ENCODE measurements at places on chromosomes 4 and X. TPM values are rescaled to one million over a fixed set of nuclear protein-coding genes. Genes with fewer than 3 reads are reported as not detected.

SLC10A7 gene
- 8.6 TPM for total RNA-seq

CTSO gene
- total RNA-seq, result 5.7 TPM

GLRA3 gene
- 6.1 TPM for total RNA-seq

HSD17B13 gene
- under 0.01 TPM for total RNA-seq

CCDC158 gene
- 3.9 TPM for total RNA-seq

SLC38A5 gene
- total RNA-seq, result 19.7 TPM

SPANXN3 gene
- not detected for total RNA-seq

NEUROG2 gene
- 25.1 TPM for total RNA-seq

Data from temporal lobe (tissue), 4 donors.